ENCODE measurements at places on chromosomes 16 and 17.

DNA sequence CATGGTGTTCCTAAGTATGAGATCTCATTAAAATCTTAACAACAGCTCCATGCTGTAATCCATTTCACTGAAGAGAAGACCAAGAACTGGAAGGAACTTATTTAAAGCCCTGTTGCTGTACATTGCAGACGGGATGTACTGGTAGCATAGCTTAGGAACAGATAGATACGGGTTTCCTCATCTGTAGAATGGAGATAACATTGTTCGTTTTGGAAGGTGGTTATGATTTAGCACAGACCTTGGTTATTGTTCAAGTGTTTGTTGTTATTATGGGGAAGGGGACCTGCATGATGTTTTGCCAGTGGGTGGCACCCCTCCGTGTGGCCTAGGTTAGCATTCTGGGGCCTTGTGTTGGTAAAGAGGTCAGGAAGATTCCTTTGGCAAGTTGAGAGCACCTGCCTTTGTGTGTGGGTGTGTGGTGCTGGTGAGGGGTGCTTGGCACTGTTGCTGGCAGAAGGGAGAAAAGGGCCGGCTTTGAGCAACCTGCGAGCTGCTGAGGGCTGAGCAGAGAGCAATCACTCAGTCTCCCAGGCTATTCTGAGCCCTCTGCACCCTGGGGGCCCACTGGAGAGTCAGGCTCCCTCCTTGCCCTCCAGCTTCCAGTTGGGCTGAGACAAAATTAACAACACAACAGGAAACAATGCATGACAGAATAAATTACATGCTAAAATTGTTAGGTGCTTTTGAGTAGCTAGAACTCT, 2.3 kb downstream of the TAOK2 start:
- peaks cover 36% of the 10 kb centered on the region for H3K4me1 ChIP-seq
- H3K4me3 ChIP-seq: peak overlapping the region; percentile 5
- no peak for DNase-seq
- no peaks in the 10 kb centered on the region for H3K27me3 ChIP-seq
- H3K27ac ChIP-seq: peak overlapping the region; percentile 27

DNA sequence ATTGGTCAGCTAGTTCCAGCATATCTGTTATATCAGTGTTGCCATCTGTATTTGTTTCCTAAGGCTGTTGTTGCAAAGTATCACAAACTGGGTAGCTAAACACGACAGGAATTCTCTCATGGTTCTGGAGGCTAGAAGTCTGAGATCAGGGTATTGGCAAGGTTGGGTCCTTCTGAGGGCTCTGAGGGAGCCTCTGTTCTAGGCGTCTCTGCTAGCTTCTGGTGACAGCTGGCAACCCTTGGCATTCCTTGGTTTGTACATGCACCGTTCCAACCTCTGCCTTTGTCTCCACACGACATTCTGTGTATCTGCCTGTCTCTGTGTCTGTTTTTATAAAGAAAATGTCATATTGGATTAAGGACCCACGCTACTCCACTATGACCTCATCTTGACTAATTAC, 219.9 kb upstream of the NLRP1 start:
- no peak for DNase-seq
- H3K27ac ChIP-seq: no peak overlapping the region

DNA sequence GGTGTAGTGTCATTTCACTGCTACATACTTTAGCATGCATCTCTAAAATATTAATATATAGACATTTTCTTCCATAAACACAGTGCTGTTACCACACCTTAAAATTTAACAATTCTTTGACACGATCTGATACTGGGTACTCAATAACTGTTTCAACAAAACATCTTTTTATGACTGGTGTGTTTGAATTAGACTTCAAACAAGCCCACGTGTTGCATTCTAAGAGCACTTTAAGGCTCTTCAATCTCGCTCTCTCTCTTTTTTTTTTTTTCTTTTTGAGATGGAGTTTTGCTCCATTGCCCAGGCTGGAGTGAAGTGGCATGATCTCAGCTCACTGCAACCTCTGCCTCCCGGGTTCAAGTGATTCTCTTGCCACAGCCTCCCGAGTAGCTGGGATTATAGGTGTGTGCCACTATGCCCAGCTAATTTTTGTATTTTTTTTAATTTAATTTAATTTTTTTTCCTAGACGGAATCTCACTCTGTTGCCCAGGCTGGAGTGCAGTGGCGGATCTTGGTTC, 15.8 kb upstream of the SLC46A1 start:
- no peak overlapping the region for H3K4me3 ChIP-seq
- no peaks in the 10 kb centered on the region for H3K27me3 ChIP-seq
- H3K36me3 ChIP-seq: no peaks in the 10 kb centered on the region
- no peak for DNase-seq
- no peaks in the 10 kb centered on the region for H3K4me1 ChIP-seq
- no peak overlapping the region for H3K27ac ChIP-seq

DNA sequence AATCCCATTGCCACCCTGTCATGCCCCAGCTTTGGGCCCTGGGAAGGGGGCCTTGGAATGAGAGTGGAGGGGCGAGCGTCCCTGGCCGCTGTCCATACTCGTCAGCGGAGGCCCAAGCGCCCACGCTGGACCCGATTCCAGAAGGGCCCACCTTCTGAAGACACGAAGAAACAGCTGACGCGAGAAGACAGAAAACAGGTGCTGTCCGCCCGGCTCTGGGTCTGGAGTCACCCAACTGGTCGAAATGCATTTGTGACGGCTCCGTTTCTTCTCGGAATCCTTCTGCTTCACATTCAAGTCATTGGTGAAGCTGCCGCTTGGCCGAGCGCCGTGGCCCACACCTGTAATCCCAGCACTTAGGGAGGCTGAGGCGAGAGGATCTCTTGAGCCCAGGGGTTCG, 52.9 kb upstream of the PVALEF start:
- peaks cover 3% of the 10 kb centered on the region for H3K27me3 ChIP-seq
- H3K27ac ChIP-seq: no peak overlapping the region
- no peak for DNase-seq
- no peak overlapping the region for H3K4me3 ChIP-seq
- H3K36me3 ChIP-seq: no peaks in the 10 kb centered on the region

- peaks cover 6% of the 10 kb centered on the region for H3K4me1 ChIP-seq
- H3K27me3 ChIP-seq: no peaks in the 10 kb centered on the region
- DNase-seq: no peak
- no peaks in the 10 kb centered on the region for H3K36me3 ChIP-seq
- no peak overlapping the region for H3K4me3 ChIP-seq
Observed at GRCh38 chr16:50193594-50193993, 40.5 kb downstream of the TENT4B start.

GRCh38 chr16:69579783-69580481, 14.2 kb downstream of the NFAT5 start:
- no peaks in the 10 kb centered on the region for H3K27me3 ChIP-seq
- DNase-seq: no peak
- no peak overlapping the region for H3K27ac ChIP-seq
- H3K36me3 ChIP-seq: no peaks in the 10 kb centered on the region
- H3K4me3 ChIP-seq: no peak overlapping the region
- H3K4me1 ChIP-seq: no peaks in the 10 kb centered on the region

- H3K27ac ChIP-seq: no peak overlapping the region
- no peaks in the 10 kb centered on the region for H3K27me3 ChIP-seq
- no peaks in the 10 kb centered on the region for H3K36me3 ChIP-seq
- H3K4me1 ChIP-seq: no peaks in the 10 kb centered on the region
Observed at GRCh38 chr16:19926449-19927390, 42.1 kb upstream of the GPRC5B start.

DNA sequence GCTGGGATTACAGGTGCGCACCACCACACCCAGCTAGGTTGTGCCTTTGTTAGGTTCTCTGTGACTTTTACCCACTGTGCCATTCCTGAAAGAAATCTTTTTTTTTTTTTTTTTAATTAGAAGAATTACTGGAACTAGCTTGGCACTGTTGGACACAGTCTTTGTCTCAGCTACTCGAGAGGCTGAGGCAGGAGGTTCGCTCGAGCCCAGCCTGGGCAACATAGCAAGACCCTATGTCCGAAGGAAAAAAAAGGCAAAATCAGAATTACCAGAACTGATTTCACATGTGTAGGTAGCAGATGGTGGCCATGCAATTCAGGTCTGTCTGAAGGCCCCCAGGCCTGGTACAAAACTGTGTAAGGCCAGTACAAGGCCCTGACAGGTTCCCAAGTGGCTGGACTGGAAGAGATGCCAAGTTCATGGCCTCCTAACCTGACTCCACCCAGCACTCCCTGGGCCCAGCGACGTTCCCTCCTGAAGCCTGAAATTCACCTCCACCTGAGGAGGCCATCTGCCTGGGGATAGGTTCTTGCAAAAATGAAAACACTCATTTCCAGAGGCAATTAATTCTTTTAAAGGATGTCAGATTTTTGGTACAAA, 23.0 kb downstream of the CARHSP1 start:
- H3K27ac ChIP-seq: no peak overlapping the region
- no peak for DNase-seq
- H3K4me1 ChIP-seq: no peaks in the 10 kb centered on the region
- H3K4me3 ChIP-seq: no peak overlapping the region
- H3K36me3 ChIP-seq: peaks cover 24% of the 10 kb centered on the region

GRCh38 chr16:51543971-51544370, 392.9 kb upstream of the SALL1 start:
- no peaks in the 10 kb centered on the region for H3K36me3 ChIP-seq
- H3K4me3 ChIP-seq: no peak overlapping the region
- DNase-seq: no peak
- no peaks in the 10 kb centered on the region for H3K4me1 ChIP-seq
- no peaks in the 10 kb centered on the region for H3K27me3 ChIP-seq
- H3K27ac ChIP-seq: no peak overlapping the region

GRCh38 chr17:58447039-58447975, 30.0 kb upstream of the RNF43 start:
- no peak overlapping the region for H3K27ac ChIP-seq
- no peaks in the 10 kb centered on the region for H3K27me3 ChIP-seq
- DNase-seq: peak; percentile 57
- no peaks in the 10 kb centered on the region for H3K36me3 ChIP-seq

DNA sequence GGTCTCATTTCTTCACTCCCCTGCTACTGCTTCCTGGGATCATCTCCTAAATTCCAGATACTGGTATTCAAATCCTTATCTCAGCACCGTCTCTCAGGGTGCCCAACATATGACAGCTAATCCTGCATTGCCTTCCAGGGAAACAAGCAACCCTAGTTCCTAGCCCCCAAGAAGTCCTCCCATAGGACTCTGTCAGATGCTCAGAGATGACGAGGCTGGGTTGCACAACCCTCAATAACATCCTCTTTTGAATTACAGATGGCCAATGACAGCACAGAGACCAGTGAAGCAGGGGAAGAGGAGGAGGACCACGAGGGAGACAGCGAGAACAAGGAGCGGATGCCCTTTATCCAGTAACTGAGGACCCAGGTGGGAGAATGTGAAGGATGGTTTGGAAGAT, 45.0 kb upstream of the CLEC3A start:
- no peak for DNase-seq
- H3K36me3 ChIP-seq: no peaks in the 10 kb centered on the region
- H3K4me1 ChIP-seq: no peaks in the 10 kb centered on the region
- no peak overlapping the region for H3K27ac ChIP-seq
- H3K27me3 ChIP-seq: no peaks in the 10 kb centered on the region

DNA sequence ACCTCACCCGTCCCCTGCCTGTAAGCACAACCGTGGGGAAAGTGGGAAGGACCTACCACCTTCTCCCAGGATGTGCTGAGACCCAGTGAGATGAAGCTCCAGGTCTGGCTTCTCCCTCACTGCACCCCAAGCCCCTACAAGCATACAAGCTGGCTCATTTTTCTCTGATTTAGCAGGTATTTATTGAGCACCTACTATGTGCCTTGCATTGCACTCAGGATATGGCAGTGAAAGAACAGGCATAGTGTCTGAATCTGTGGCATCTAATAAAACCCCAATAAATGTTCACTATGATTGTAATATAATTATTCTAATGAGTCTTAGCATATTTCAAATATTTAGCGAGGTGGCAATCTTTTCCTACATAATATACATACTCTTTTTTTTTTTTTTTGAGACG, 84.5 kb downstream of the LITAF start:
- no peak overlapping the region for H3K27ac ChIP-seq
- no peak for DNase-seq
- H3K4me1 ChIP-seq: peaks cover 11% of the 10 kb centered on the region
- no peaks in the 10 kb centered on the region for H3K36me3 ChIP-seq

DNA sequence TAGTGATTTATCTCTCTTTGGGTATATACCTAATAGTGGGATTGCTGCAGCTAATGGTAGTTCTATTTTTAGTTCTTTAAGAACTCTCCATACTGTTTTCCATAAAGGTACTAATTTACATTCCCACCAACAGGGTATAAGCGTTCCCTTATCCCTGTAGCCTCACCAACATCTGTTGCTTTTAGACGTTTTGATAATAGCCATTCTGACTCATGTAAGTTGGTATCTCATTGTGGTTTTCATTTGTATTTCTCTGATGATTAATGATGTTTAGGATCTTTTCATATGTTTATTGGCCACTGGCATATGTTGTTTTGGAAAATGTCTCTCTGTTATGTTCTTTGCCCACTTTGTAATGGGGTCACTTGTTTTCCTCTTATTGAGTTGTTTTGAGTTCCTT, 88.5 kb upstream of the ZNF267 start:
- H3K27me3 ChIP-seq: no peaks in the 10 kb centered on the region
- H3K27ac ChIP-seq: no peak overlapping the region
- DNase-seq: no peak
- H3K4me3 ChIP-seq: no peak overlapping the region

GRCh38 chr17:19448341-19449268, 37.6 kb downstream of the RNF112 start:
- no peaks in the 10 kb centered on the region for H3K4me1 ChIP-seq
- DNase-seq: no peak
- H3K27ac ChIP-seq: peak overlapping the region; percentile 4

DNA sequence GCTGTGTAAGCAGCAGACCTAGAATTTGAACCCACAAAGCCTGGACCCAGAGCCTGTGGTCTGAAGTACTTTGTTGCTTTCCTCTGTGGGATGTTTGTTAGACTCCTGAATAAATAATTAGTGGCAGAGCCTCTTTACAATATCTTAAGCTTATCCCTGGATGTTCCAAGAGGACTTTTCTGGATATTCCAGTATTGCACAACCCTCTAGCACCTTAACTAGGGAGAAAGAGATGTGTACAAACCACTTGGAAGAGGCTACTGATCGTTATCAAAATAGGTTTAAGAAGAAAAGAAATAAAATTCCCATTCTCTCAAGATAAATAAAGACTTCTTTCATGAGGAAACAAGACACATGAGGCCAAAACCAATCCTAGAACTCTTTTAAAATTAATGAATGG, 632.4 kb downstream of the CDH11 start:
- H3K36me3 ChIP-seq: no peaks in the 10 kb centered on the region
- no peak overlapping the region for H3K27ac ChIP-seq
- H3K27me3 ChIP-seq: no peaks in the 10 kb centered on the region
- no peak for DNase-seq

DNA sequence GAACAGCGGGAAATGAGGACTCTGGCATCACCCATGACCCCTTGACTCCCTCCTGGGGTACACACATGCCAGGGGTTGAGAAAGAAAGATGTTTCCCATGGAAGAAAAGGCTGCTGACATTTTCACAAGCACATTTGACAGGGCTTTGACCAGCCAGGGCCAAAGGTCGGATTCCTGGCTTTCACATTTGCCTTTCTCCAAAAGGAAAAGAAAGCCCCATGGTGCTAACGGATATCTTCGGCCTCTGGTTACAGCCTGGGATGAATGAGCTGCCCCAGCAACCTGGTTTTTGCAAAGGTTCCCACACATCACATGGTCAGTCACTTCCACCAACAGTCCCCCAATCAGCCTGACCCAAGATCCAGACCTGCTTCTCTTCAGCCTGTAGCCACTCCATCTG, 478.2 kb upstream of the CDH11 start:
- H3K4me1 ChIP-seq: no peaks in the 10 kb centered on the region
- H3K36me3 ChIP-seq: no peaks in the 10 kb centered on the region
- H3K27me3 ChIP-seq: no peaks in the 10 kb centered on the region
- no peak for DNase-seq
